Naive B cell (primary cell): ENCODE measurements at places on chromosomes 7 and 10.
A peak's percentile ranks its signal among the peaks of the same experiment; 100 is the strongest.

DNA sequence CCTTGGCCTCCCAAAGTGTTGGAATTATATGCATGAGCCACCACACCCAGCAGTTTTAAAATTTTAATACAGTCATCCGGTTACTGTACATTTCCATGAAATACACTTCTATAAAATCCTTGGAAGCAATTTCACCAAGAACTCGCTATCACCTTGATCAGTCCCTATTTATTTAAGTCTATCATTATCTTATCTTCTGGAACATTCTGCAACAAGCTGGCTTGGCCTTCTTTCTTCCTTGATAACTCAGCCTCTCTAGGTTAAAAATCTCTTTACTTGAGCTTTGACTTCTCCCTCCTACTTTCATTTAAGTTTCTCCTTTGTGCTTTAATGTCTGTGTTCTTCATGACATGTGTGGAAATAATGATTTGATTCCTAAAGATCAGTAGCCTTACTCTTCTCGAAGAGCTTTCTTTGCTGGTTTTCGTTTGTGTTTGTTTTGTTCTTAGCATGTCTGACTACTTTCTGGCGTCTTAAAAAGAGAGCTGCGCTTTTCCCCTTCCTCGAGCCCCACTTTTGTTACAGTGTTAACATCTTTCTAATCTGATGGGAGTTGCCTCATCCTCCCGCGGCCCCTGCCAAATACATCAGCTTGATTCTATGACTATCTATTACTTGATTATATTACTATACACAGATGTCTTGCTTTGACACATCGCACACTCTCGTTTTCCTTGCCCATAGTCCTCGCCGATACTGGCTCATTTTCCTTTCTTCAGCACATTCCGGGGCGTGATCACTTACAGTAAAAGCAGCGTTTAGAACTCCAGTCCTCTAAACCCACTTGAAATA lies 11.1 kb upstream of the CALML5 start:
- no peak for DNase-seq

- DNase-seq: no peak
Measured at GRCh38 chr10:2584385-2584784, 483.0 kb upstream of the PFKP start.

GRCh38 chr10:81027706-81028105 lies 490.0 kb downstream of the SH2D4B start:
- no peak for DNase-seq

- DNase-seq: no peak
Measured at GRCh38 chr7:2460188-2460587, 16.0 kb downstream of the GRIFIN start.

DNA sequence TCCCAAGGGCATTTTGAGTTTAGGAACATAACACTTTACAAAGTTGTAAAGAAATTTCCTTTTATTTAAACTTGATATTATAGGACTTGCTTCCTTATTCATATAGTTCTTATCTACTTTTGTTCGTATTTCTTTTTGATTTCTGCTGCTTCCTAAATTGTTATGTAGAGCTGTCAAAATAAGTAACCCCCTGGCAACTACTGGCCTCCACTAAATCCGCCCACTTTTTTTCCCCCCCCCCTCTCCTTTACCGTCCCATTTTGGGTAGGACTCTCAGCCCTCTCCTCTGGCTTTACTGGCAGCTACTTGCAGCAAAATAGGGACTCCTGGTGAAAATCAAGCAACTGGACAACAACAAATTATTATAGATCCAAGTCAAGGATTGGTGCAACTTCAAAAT lies 1.1 kb downstream of the SP4 start:
- no peak for DNase-seq

GRCh38 chr7:22670422-22670815 lies 56.6 kb upstream of the IL6 start:
- no peak for DNase-seq

DNA sequence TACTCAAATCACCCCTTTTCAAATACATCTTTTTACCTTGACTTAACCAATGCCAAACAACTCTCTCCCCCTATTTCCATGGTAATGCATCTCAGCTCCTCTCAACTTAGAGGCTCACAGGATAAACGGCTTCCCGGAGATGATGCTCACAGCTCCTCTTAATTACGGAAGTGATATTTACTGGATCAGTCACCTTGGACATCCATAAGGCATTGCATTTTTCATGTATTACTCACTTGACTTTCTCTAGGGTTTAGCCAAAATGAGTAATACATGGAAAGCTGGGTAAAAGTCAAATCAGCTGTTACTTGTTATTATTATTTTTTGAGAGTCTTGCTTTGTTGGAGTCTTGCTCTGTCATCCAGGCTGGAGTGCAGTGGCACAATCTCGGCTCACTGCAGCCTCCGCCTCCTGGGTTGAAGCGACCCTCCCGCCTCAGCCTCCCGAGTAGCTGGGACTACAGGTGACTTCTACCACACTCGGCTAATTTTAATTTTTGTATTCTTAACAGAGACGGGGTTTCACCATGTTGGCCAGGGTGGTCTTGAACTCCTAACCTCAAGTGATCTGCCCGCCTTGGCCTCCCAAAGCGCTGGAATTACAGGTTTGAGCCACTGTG lies 73.3 kb upstream of the RHEB start:
- no peak for DNase-seq

GRCh38 chr10:86899670-86900276 lies 57.6 kb downstream of the MMRN2 start:
- peak; percentile 24 for DNase-seq

GRCh38 chr10:42754155-42755027 lies 28.2 kb upstream of the BMS1 start:
- DNase-seq: peak; percentile 8

GRCh38 chr10:5741276-5741675 lies 56.6 kb downstream of the TASOR2 start:
- no peak for DNase-seq

DNA sequence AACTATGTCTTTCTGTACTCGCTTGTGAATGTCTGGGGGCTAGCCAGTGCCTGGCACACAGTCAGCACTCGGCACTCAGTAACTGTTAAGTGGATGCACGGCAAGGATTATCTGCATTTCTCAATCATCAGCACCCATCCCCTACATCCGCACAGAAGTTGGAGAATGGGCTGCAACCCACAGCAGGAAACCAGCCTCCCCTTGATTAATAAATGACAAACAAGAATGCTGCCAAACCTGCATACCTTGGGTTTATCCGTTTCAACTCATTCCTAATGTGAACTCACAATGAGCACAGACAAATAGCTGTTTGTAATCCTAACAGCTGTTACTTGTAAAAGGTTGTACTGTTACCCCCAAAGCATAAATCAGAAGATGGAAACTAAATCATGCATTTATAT lies 28.9 kb downstream of the PPP1R3C start:
- DNase-seq: no peak

GRCh38 chr7:28026237-28026636 lies 154.4 kb downstream of the JAZF1 start:
- DNase-seq: no peak

GRCh38 chr7:80622541-80622940 lies 15.9 kb upstream of the CD36 start:
- no peak for DNase-seq

DNA sequence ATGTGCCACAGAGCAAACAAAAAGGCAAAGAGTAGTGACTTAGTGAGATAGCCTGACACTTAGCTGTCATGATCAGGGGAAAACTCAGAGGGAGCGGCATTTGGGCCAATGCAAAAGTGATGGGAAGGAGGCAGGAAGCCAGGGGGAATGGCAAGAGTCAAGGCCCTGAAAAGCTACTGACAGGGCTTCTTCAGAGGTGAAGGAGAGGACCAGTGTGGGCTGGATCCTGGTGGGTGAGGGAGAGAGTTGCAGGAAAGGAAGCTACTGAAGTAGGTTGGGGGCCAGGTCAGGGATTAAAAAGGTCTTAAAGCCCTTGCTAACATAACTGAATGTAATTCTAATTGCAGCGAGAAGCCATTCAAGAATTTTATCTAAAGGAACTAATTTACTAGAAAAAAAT lies 117.0 kb downstream of the AASS start:
- no peak for DNase-seq

GRCh38 chr7:100080907-100081534 lies 502 bp downstream of the ZNF3 start:
- no peak for DNase-seq

DNA sequence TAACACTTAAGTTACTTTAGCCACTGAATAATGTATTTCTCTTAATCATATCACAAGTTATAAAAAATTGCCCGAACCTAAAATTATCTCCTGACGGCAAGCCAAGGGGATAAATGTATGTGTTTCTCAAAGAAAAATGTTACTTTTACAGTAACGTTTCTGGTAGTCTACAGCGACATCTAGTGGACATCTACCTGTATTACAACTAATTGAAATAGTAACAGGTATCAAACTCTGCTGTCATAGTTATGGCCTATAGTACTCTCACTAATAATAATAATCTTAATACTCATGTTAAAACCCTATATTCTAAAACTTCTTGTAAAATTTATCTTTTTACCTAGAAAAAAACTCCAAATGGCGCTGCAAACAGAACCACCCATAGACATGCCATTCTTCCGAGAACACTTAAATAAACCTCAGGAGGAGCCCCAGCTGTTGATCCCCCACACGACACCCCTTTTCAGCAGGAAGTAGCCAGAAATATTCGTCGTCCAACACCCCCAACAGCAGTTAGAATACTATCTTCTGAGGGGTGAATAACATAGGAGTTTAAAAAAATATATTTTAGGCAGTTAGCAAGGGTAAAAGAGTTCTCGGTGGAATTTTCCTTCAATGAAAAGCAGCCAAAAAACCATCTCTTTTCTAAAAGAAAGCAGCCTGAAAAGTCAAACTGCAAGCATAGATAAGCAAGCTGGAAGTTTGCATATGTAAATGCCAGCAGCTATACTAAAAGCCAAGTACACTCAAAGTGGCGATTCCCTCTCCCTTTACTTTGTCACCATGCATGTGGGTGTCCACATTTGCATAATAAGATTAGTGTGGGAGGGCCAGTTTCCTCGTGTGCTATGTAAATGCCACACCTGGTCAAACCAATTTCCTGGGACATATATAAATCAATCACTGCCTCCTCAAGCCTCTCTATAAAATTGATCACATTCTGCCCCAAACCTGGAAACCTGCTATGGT lies 40.5 kb upstream of the ZNF107 start:
- DNase-seq: no peak

GRCh38 chr10:114767986-114768821 lies 53.4 kb upstream of the FHIP2A start:
- DNase-seq: peak; percentile 7

- DNase-seq: no peak
Measured at GRCh38 chr7:101308245-101309085, 13.1 kb downstream of the IFT22 start.

DNA sequence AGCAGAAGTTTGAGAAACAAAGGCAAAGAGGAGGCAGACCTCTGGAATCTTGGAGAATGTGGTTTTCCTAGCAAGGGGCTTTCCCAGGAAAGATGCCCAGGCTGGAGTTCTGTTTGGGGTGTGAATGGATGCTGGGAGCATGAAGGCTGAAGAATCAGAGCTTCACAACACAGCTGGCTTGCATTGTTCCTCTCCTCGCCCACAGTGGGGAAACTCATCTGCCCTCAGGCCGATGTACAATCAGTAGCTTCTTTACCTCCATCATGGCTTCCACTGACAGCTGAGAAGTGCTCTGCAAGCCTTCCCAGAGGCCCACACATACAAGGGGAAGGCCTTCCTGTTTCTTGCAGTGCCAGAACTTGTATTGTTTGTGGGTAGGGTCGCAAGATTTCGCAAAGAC lies 90.8 kb upstream of the HECTD2 start:
- no peak for DNase-seq

DNA sequence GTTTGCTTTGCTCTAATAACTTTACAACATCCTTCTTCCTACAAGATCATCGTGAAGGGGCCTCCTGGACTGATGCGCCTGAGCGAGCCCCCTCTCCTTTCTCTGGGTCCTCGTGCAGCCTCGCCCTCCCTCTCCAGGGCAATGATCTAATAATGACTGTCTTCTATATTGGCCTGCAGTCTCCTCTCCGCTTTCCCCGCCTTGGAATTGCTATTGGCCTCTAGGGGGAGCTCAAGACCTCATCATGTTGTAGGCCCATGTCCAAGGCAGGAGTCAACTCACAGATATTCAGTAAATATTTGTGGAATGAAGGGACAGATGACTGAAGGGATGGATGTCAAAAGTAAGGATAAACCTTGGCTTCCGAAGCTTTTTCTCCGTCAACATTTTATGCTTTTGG lies 1180.3 kb downstream of the TYW1 start:
- peak; percentile 9 for DNase-seq

- no peak for DNase-seq
Measured at GRCh38 chr7:16926283-16926682, 44.5 kb upstream of the AGR3 start.

GRCh38 chr10:25023278-25023677 lies 6.9 kb downstream of the THNSL1 start:
- DNase-seq: no peak

GRCh38 chr10:61958805-61959204 lies 57.3 kb downstream of the ARID5B start:
- DNase-seq: no peak

DNA sequence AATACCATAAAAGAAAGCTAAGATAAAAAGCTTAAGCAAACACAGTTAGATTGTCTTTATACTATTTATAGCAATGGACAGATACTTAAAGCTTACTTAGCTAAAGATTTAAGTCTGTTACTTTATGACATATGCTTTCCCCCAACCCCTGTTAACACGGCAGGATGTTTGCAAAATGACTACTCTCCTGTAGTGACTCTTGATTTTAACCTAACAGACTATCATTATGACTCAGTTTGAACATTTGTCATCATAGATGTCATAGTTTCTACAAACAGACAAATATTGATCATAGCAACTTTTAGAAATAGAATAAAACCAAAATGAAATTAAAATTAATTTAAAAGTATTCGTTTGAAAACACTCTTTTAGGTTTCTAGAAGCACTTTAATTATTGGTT lies 7.8 kb upstream of the COMMD3 start:
- DNase-seq: no peak

DNA sequence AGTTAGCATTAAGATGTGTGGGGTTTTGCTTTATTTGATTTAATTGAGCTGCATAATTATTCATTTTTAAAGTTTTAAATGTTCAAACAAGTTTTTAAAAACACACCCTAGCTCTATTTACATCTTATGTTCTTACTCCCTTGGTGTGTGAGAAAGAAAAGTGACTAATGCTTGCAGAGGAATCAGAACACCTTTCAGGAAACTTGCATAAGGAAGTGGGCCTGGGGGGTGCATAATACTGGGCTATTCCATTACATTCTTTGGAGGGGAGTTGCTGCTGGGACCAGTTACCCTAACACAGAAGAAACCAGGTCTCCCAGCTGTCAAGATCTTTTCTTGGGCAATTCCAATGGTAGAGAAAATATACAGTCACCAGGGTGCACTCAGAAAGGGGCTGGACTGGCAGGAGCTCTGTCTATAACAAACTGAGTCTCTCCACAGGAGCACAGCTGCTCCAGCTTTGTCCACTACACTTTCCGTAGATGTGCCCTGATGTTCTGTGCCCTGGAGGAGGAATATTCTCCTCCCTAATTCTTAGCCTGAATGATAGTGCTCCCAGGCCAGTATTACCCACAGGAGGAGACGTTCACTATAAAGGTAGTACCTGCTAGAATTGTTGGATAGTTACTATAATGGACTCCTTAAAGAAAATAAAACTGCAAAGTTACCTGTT lies 304.2 kb downstream of the CDC14C start:
- DNase-seq: no peak

GRCh38 chr10:110378533-110379108 lies 73.9 kb upstream of the SMNDC1 start:
- no peak for DNase-seq

GRCh38 chr7:148708026-148708885 lies 9.6 kb downstream of the CUL1 start:
- no peak for DNase-seq
